ENCODE measurements at places on chromosomes 7 and 10.

- DNase-seq = no peak
These were observed 32.1 kb downstream of the MTURN start for GRCh38 chr7:30166841-30167235.

DNA sequence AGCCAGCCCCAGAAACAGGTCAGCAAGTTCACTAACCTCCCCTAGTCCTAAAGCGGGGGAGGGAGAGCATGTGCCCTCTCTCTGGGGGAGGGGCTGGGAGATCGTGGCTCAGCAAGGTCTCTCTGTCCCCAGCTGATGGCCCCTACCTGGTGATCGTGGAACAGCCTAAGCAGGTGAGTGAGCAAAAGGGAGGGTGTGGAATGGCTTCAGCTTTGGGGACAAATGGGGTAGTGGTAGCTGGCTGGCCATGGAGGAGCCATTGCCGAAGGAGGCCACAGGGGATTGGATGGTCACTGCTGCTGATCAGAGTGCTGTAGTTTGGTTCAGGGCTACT is 779 bp downstream of the NFKB2 start:
- DNase-seq = no peak

DNA sequence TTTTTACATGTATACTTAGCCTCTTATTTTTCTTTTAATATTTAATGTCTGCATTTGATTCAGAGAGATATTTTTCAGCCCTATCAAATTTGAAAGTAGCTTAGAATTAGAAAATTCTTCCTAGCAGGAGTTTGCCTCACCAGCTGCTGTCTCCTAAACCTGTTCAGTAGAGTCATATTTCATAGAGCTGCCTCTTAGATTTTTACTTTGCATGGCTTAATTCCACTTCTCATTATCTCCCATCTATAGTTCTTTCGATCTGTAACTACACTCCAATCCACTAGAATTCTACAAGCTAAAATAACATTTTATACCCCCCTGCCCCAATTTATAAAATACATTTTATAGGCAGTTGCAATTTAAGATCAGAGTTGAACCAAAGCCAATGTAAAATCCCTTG is 227.0 kb downstream of the ANK3 start:
- DNase-seq = no peak

DNA sequence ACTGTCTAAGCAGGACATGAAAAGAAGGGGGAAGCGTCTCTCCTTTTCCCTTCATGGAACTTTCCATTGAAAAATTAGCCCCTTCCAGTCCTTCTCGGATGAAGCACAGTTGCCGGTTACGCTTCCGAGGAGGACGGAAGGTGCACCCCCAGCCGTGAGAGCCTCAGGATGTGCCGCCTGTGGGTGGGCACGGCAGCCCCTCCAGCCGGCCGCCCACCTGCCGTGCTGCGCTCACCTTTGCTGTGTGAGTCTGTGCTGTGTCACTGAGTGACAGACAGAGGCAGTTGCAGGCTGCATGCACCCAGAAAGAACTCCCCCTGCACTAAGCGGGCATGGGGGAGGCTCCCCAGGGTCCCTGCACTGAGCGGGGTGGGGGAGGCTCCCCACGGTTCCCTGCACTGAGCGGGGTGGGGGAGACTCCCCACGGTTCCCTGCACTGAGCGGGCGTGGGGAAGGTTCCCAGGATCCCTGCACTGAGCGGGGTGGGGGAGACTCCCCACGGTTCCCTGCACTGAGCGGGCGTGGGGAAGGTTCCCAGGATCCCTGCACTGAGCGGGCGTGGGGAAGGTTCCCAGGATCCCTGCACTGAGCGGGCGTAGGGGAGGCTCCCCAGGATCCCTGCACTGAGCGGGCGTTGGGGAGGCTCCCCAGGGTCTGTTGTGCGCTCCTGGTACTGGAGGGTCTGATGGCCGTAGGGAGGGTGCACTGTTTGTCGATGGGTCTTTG is 74.2 kb downstream of the DNAJB6 start:
- no peak for DNase-seq

DNA sequence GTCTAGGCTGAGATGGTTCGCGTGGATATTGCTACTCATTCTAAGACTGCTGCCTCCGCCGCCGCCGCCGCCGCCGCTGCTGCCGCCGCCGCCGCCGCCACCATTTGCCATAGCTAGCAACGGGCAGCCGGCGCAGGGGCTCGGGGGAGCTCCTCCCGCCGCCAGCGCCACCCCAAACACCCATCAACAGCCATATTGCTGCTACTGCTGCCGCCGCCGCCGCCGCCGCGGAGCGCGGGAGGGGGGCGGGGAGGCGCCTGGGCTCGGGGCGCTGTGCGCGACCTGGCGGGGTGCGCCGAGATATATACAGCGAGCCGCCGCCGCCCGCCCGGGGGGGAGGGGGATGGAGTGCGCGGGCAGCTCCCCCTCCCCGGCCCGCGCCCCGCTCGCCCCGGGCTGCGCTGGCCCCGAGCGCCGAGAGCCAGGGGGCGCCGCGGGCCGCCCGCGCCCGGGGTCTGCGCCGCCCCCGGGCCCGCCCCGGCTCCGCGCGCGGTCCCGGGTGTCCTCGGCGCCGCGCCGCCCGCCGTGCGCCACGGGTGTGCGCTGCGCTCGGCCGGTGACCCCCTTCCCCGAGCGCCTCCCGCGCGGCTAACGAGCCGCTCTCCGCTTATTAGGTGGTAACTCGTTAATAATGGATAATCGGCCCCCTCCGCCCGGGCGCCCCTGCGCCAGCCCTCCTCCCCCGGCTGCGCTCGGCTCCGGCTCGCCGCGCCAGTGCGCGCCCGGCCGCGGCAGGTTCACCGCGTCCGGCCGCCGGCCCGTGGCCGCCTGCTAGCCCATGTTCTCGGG is at the start of gene KCNMA1:
Gene KCNMA1 (minus strand): TSS at position 277 of the 789 bp plus-strand sequence.
- DNase-seq = no peak

DNA sequence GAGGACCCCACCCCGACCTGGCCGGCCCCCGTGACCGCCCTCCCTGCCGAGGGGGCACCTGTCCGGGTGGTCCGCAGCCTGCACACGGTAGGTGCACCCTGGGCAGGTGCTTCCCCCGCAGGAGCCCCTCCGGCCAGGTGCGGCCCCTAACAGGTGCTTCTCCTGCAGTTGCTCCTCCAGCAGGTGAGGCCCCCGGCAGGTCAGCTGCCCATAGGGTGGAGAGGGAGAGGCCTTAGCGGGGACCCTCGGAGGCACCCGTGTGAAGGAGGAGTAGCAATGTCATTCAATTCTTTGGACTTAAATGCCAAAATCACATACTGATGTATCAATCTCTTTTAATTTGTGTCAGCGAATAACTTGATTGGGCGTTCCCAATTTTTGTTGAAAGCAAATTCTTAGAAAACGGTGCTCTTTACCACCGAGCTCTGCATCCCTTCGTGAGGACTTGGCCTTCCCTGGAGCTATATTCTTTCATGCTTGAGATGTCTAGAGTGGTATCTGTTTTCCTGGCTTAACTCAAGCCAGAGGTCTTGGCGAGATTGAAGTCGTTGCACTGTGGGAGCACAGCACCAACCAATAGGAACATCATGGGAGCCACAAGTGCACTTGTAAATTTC is 738 bp upstream of the NCAPG2 start:
- no peak for DNase-seq

DNA sequence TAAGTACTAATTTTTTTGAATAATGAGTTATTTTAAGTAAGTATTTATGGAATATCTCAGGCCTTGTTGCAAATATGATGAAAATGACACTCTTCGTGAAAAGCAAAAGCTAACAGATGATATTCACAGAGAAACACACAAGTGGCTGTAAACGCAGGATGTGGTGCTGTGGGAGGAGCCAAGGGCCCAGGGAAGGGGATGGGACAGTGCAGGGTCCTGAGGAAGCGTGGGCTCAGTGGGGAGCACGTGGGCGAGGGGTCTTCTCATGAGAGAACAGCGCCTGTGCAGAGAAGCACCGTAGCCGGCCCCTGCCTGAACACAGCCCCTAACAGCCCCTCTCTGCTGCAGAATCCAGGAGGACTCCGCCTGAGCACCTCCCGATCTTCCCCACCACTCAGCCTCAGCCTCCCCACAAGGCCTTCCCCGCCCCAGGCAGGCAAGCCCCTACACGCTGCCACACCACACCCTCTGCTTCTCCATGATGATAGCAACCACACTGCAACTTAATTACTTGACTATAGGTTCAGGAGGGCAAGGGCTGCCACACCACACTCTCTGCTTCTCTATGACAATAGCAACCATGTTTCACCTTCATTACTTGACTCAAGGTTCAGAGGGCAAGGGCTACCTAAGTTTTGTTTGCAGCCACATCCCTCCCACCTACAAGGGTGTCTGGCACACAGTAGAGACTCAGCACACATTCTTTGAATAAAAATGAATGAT is 152.6 kb upstream of the RNF32 start:
- DNase-seq = no peak

DNA sequence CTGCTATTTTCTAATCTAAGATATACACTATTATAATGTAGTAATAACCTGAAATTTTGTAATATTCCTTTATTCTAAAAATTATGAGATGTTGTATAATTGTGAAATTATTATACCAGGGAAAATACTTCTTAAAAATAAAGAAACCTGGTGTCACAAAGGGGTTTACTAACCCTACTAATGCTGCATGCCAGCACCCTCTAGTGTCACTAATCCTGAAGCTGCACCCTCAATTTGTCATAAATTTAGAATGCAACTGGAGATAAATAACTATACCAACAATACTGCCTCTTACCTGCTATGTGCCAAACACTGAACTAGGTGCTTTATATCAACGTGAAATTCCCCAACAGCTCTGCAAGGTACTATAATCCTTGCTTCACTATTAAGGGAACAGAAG is 30.8 kb downstream of the TM9SF3 start:
- DNase-seq = no peak

DNA sequence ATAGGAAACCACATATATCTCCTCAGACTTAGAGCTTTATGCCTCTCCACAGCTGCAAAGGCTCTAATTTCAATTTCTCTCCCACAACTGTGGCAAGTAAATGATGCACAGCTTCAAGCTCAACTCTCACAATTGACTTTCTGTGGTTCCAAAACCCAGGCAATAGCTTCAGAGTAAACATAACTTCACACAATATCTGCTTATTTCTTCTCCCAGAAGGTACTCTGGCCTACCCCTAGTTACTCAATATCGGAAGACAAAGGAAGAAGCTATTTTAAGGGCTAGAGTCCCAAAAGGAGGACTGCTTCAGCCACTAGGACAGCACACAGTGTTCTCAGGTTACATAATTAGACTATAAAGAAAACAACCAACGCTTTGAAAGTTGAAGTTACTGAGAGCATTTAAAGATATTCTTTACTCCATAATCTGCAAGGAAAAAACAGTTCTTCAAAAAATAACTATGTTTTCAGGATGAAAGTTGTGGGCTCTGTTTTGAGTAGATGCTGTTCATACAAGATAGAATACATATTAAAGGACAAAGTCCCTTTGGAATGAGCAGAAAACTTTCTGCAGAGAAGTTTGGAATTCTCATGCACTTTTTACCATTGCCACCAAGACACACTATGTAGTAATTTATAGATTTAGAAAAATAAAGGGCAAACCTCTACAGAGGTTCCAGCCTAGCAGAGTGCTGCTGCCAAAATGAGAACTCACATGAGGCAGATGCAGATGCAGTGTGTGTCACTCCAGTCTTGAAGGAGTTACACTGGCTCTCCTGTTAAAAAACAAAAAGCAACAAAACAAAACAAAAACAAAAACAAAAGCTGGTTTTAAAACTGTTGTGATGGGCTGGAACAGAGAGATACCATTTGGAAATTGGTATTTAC is 81.8 kb downstream of the NT5C2 start:
- no peak for DNase-seq

GRCh38 chr10:7233259-7233991 is 177.4 kb downstream of the SFMBT2 start:
- no peak for DNase-seq

GRCh38 chr7:77913977-77914607 is 115.5 kb downstream of the PHTF2 start:
- DNase-seq = no peak

GRCh38 chr10:110226926-110227641 is 19.7 kb downstream of the MXI1 start:
- peak; percentile 36 for DNase-seq

DNA sequence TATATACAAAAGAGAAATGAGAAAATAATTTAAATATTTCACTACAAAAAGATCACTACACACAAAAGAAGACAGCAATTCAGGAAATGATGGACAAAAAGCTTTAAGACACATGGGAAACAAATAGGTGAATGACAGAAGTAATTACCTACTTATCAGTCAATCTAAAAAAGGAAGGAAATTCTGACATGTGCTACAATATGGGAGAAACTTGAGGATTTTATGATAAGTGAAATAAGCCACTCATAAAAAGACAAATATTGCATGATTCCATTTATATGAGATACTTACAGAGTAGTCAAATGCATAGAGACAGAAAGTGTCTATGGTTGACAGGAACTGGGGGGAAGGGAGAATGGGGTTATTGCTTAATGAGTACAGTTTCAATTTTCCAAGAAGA is 339.2 kb downstream of the CALN1 start:
- DNase-seq = no peak

DNA sequence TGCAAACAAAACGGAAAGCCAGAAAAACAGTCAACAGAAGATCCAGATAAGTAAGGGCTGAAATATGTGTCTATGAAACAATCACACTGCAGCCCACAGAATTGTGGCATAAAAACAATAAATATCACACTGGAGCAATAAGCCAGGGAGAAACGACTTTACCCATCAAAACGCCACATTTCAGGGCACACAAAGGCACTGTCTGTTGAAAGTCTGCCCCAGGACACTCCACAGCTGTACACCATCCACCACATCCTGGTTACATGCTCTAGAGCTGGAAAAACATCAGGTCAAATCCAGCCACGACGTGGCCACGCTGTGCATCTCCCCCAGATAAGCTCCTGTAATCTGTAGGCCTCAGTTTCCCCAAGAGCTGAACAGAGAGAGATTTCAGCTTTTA is 88.7 kb downstream of the COBL start:
- DNase-seq = no peak

DNA sequence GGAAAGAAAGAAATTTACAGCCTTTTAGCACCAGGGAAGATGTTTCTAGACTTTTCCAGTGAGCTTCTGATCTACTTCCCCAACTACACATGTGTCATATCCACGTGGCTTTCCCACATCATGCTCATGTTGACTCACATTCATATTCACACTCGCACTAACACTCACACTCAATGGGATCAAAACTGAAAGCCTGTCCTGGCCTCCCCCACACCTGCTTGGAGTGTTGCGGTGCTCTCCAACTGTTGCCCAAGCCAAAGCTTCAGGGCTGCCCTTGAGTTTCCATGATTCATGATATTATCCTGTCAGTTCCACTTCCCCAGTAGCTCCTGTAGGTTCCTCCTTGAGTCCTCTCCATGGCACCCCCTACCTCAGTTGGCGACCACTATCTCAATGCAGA is 444.4 kb downstream of the GATA3 start:
- no peak for DNase-seq

GRCh38 chr10:97416565-97416964 is 9.4 kb upstream of the PGAM1 start:
- no peak for DNase-seq

DNA sequence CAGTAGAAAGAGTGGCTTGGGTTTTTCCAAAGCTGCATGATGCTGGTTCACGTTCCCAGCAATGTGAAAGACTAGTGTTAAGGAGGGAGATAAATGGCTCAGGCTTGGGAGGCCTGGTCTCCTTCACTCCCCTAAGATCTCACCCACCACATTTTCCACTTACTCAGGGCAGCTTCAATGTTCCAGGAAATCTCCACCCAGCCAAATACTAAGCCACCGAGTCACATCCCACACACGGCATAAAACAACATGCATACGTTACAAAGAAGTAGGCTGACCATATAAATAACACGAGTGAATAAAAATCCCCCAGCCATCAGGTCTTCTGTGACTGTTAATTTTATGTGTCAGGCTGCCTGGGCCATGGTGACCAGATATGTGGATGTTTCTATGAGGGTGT is 303.5 kb downstream of the SFMBT2 start:
- peak; percentile 24 for DNase-seq

Measured in stimulated activated CD8-positive, alpha-beta memory T cell treated with anti-CD3 and anti-CD28 coated beads, Interleukin-15, amount 100 ng/mL, for 48 hours (primary cell).